NCI-H1092 treated with DMSO at 0.1 percent for 48 hours (cell line): ENCODE measurements at places on chromosomes 11 and 22.

- DNase-seq = no peak
These were observed 134.9 kb downstream of the RBFOX2 start for GRCh38 chr22:35893698-35894097.

DNA sequence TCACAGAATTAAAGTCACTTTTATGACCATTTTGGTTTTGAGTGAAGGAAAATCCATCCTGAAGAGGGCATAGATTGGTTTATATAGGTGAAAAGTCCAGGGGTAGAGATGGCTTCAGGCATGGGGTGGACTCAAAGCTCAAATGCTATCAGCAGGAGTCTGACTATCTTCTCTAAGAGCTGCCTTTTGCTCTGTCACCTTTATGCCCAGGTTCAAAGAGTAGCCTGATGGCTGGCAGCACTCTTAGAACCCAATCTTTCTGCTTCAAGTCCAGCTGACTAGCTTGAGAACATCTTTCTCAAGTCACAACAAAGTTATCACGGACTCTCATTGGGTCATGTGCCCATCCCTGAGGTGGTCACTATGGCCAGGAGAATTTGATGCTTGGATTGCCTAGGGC lies 27.2 kb upstream of the SWAP70 start:
- DNase-seq = no peak

DNA sequence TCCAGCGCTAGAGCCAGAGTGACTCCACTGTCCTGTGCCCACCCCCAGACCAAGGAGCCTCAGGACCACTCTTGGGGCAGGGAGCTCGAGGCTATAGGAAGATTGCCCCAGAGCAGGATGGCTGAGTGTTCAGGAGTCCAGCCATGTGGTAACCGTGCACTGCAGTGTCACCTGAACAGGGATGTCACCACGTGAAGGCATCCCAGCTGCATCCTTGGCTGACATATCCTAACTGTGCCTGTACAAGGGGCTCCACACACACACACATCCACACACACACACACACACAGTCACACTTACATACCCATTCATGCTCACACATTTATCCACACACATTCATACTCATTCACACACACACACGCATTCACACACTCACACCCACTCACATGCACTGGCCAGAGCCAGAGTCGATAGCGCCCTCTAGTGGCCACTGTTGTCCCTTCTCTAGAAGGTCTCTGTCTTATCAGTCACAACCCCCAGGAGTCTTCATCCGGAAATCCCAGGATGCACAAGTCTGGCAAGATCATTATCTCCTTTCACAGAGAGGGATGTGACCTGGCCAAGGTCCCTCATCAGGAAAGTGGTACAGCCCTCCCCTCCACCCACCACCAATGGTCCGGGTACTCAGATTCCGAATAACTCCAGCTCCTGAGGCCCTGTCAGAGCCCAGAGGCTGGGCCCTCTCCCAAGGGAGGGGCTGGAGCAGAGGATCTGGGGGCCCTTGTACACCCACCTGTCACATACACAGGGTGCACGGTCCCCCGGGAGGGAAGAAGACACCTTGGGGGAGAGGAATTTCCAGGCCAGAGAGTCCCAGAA lies 55.1 kb downstream of the IGLL5 start:
- DNase-seq = peak; percentile 11

DNA sequence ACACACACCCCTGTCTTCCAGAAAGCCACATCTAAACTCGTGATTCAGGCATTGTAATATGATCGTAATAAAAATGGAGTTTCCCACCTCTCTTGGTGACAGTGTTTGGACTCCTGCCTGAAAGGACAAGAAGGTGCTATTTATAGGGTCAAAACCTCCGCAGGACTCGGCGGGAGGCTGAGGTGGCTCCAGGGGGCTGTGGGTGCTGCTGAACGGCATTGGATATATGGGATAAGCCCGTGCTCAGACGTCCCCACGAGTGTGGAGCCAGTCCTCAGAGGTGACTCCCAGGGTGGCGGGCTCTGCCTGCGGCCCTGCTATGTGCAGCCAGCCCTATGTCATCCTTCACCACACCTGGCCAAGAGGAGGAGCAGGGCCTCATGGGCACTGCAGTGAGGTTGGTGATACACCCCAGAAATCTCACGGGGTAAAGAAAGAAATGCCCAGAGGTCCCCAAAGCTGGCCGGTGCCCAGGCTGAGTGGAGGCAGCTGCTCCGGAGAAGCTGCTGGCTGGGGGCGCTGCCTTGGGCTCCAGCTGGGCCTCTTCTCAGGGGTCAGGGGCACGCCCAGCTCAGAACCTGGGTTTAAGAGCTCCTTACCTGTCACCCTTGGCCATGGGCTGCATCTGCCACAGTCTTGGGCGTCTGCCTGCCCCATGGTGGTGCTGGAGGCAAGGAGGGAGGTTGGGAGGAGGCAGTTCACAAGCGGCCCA lies 5.1 kb upstream of the OSBPL5 start:
- peak; percentile 35 for DNase-seq

- DNase-seq = peak; percentile 64
These were observed 347.9 kb upstream of the NCAM1 start for GRCh38 chr11:112613051-112613972.

- DNase-seq = peak; percentile 6
These were observed 351.9 kb downstream of the ETS1 start for GRCh38 chr11:128235426-128235825.

GRCh38 chr22:30196141-30196879 lies 50.2 kb downstream of the LIF start:
- DNase-seq = peak; percentile 86

DNA sequence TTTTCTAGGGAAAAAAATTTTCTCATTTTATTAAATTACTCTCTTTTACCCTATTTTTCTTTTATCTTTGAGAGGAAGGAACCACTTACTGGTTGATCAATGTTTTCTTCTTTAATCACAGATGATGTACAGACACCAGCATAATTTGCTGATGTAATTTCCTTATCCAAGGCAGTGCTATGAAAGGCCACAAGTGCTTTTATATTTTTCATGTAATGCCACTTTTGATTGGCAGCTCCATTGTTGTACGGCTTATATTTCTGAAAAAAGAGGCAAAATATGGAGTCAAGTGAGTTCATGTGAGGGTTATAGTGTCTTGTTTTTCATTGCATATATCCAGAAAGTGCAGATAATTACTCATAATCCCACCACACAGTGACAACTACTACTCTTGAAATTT lies 322.7 kb upstream of the MPPED2 start:
- no peak for DNase-seq

DNA sequence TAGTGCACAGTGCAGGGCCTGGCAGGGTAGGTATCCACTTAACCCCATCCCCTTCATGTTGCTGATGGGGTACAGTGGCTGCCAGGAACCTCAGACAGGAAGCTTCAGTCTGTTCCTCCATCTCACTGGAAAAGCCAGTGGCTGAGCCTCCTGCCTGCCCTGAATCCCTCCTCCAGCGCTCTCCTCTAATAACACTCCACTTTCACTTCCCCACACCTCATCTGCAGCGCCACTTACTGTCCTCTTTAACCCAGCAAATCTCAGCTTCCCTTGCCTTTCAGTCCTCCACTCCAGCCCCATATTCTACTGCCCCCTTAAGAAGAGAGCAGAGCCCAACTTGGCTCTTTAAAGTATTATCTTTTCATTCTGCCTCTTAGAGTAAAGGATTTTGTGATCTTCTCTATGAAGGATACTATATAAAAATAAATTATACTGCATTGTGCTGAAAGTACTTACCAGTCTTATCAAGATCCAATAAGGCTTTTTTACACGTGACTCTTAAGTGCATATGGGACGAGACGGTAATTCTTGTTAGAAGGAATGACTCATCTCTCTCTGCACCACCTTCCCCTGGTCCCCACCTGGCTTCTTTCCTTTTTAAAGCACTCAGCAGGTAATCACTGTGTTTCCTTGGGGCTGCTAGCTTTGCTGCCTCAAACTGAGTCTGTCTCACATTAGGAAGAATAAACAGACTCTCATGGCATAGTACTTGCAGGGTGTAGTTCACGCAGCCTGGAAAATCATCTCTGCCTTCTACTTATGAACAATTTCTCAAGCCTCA lies 238.0 kb upstream of the NARS2 start:
- peak; percentile 37 for DNase-seq

GRCh38 chr11:14904745-14905103 lies 12.7 kb upstream of the CYP2R1 start:
- DNase-seq = no peak

DNA sequence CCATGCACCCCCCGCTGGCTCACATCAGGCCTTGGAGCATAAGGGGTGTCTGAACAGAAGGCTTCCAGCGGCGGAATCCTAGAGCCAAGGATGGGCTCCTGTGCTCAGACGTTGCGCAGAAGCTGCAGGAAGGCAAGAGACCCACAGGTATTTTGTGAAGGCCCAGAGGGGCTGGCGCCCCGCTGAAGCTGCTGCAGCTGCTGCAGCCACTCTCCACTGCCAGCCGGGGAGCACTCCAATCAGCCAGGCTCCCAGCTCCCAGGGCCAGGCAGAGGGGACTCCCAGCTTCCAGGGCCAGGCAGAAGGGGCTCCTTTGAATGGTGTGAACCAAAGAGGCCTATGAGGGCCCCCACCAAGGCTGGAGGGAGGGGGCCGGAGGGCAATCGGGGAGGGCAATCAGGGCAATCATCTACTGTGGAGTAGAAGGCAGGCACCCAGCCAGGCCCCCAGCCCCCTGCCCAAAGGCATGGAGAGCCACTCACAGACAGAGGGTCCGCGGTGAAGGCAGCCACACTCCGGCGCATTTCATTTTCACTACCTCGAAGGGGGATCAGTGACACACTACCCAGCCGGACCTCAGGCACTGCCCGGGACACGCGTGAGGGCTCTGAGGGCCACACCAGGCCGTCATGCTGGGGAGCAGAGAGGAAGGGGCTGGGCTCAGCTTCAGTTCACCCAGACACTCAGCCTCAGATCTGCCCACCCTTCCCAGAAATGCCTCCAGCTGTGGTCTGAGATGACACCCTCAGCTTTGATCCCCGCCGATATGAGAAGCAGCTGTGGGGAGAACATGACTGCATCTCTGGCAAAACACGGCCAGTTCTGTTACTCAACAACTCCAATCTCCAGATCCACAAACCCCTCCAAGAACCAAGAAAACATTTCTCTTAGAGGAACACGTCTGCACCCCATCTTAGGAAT lies 11.6 kb upstream of the PDE2A start:
- no peak for DNase-seq
